NCI-H1048 (cell line): ENCODE measurements at places on chromosomes 6 and 20.

- no peak for DNase-seq
These were observed 94.5 kb downstream of the HTR1B start for GRCh38 chr6:77368660-77369313.

DNA sequence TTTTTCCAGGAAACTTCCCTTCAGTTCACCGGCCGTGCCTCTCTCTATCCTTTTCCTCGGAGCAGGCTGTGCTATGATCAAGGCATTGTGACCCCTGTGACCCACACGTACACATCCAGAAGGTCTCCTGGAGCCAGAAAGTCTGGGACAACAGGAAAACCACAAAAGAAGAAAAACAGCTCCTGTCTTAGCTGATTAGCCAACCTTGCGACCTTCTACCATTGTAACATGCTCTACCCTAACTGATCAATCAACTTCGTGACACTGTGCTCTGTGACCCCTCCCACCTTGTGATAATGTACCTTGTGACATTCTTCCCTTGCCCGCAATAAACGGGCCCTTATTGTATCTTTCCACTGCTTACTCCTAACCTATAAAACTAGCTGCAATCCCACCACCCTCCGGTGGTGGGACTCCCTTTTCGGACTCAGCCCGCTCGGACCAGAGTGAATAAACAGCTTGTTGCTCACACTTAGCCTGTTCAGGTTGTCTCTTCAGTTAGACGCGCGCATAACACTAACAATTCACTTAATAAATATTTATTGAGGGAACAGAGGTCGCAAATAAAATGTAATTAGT is 24.2 kb downstream of the ZNF311 start:
- DNase-seq = no peak

DNA sequence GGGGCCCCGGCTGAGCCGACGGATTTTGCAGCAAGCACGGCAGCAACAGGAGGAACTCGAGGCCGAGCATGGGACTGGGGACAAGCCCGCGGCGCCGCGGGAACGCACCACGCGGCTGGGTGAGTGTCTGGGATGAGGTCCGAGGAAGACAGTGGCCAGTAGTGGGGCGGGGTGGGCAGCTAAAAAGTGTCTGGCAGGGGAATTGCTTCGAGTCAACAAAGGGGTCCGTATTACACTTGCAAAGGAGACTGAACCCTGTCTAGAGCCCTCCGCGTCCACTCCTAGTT is 356 bp downstream of the BYSL start:
- DNase-seq = no peak

DNA sequence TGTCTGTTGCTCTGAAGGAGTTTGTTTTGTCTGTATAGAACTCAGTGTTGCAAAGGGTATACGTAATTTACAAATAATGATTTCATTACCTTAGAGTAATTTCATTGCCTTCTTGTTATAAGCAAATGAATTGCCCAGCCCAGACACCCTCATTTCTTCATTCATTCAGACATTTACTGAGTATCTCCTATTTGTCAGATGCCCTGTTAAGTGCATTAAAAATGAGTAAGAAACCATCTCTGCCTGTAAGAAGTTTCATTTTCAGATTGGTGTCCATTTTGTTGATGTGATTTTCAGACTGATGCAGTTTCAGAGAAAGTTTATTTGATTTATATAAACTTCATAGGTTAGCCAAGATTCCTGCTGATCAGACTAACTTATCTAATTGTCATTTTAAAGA is 429.3 kb downstream of the PHF3 start:
- no peak for DNase-seq

DNA sequence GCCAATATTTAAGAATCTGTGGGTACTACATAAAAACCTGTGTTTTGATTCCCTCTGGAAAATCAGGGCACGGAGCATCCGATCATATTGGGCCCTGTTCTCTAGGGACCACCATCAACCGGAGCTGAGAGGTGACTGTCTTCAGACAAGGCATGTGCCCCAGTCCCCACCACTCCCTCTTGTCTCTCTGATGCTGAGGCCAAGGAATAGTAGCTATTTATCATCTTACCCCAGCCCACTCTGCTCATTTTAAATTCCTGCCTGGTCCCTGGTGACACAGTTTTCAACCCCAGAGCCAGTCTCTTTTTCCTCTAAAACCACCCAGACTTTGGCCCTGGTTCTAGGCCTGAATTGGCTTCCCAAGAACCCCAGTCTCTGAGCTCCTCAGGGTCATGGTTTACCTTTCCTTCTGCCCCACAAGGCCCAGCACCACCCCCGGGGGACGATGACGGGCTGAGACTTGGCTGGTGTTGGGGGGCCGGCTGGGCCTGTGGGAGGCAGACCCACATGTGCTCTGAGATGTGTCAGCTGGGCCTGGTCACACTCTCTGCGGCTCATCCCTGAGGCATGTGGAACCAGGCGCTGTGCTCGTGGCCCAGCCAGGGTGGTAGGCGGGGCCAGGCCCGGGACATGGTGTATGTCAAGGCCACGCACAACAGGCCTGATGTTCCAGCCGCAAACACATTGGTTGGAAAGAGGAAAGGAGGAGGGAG is 114.4 kb downstream of the CEBPB start:
- no peak for DNase-seq

GRCh38 chr6:139066080-139066479 is 37.5 kb downstream of the ABRACL start:
- no peak for DNase-seq

GRCh38 chr6:137316626-137317025 is 97.4 kb upstream of the IFNGR1 start:
- DNase-seq = no peak

DNA sequence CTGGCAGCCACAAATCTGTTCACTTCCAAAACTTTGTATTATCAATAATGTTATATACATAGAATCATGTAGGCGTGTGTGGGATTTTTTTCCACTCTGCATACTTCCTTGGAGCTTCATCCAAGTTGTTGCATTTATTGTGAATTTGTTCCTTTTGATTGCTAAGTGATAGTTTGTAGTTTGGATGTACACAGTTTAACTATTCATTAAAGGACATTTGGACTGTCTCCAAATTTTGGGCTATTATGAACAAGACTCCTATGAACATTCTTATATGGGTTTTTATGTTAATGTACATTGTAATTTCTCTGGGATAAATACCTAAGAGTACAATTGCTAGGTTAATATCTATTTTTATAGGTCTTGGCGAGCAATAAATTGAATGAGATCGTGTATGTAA is 36.2 kb upstream of the GCNT2 start:
- no peak for DNase-seq

GRCh38 chr6:5850848-5851255 is 155.9 kb downstream of the NRN1 start:
- no peak for DNase-seq

GRCh38 chr6:130223508-130223907 is 757 bp upstream of the SAMD3 start:
- no peak for DNase-seq

DNA sequence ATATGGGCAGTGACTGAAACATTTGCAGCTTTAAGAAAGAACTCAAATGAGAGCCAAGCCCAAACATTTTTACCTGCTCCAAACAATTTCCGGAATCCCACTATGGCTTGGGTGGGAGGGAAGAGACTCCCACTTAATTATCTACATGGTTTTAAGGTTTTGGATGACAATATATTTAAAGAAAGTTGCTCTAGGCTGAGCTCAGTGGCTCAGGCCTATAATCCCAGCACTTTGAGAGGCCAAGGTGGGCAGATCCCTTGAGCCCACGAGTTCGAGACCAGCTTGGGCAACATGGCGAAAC is 9.5 kb upstream of the AKAP12 start:
- no peak for DNase-seq

GRCh38 chr6:106272287-106272686 is 53.3 kb downstream of the ATG5 start:
- no peak for DNase-seq

DNA sequence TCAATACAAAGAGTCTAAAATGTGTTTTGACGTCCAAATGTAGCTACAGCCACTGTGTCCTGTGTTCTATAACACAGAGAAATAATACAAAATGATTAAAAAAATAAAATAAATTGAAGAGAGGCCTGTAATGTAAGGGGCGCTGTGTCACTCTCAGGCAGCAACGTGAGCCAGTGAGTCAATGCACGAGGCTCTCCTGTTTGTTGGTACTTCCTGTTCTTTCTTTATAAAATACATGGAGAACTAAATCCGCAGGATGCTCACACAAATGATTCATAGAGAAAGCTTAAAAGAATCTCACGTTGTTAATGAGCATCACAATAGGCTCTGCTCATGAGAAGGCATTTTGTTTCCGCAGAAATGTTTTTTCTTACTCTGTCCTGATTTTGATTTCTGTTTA is 635.0 kb upstream of the AGPAT4 start:
- DNase-seq = no peak

DNA sequence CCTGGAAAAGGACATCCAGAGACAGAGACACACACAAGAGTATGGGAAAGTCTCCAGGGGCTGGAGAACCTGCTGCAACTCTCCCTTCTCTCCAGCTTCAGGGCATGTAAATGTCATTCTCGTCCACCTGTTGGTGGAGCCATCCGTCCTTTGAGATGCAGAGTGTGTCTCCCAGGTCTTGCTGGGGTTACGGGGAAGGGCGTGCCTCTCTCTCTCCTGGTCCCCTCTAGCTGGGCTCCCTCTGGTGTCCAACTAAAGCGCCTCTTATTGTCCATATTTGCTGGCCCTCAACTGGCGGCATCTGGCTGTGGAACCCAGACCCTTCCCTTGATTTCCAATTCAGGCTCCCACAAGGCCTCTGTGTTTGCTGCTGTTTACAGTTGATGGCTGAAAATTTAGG is 244.1 kb downstream of the BMP7 start:
- no peak for DNase-seq

GRCh38 chr6:1630212-1630770 is 20.6 kb downstream of the FOXC1 start:
- DNase-seq = no peak

DNA sequence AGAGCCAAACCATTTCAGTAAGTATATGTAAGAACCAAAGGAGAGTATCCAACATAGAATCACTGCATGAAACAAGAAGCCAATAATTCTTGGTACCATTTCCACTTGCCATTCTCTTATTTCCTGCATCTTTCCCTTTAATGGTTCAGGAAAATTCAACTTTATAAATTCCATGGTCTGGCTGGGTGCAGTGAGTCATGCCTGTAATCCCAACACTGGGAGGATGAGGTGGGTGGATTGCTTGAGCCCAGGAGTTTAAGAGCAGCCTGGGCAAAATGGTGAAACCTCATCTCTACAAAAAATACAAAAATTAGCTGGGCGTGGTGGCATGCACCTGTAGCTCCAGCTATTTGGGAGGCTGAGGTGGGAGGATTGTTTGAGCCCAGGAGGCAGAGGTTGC is 21.2 kb downstream of the NHLRC1 start:
- DNase-seq = no peak
